Naive thymus-derived CD4-positive, alpha-beta T cell (primary cell): ENCODE measurements at places on chromosomes 2 and 18. TPM values are rescaled to one million over a fixed set of nuclear protein-coding genes. Genes with fewer than 3 reads are reported as not detected.

GRCh38 chr2:112821682-112822081 is 14.9 kb downstream of the IL1B start:
- no peaks in the 10 kb centered on the region for H3K27me3 ChIP-seq
- no peak for DNase-seq
- H3K4me3 ChIP-seq, result no peak overlapping the region
- H3K4me1 ChIP-seq, result no peaks in the 10 kb centered on the region

- H3K4me3 ChIP-seq, result no peak overlapping the region
- no peaks in the 10 kb centered on the region for H3K4me1 ChIP-seq
- no peaks in the 10 kb centered on the region for H3K36me3 ChIP-seq
- DNase-seq, result no peak
- H3K27ac ChIP-seq, result no peak overlapping the region
Measured at GRCh38 chr2:128466376-128466775, 147.7 kb upstream of the HS6ST1 start.

GRCh38 chr2:192500550-192501200 is 305.9 kb upstream of the TMEFF2 start:
- no peak overlapping the region for H3K27ac ChIP-seq
- DNase-seq, result peak; percentile 42
- H3K4me3 ChIP-seq, result no peak overlapping the region
- H3K36me3 ChIP-seq, result no peaks in the 10 kb centered on the region
- no peaks in the 10 kb centered on the region for H3K27me3 ChIP-seq

GRCh38 chr2:239275044-239275685 is 125.7 kb downstream of the HDAC4 start:
- H3K4me1 ChIP-seq, result peaks cover 32% of the 10 kb centered on the region
- peak overlapping the region; percentile 19 for H3K27ac ChIP-seq
- H3K4me3 ChIP-seq, result peak overlapping the region; percentile 35
- DNase-seq, result peak; percentile 78
- no peaks in the 10 kb centered on the region for H3K27me3 ChIP-seq

DNA sequence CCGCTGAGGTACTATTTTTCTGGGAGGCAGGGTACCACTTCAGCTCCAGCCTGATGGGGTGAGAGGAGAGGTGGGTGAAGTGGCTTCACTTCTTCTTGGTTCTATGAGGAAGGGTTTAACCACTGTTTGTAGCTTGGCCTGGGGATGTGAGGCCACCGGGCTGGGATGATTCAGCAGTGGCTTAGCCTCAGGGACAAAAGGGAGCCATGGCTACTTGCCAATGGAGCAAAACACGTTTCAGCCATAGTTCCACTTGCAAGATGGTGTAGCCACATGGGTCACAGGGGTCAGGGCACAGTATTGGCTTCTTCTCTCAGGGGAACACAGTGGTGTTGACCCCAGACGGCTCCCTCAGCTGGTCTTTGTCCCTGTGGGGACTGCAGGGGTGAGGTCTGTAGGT is 14.9 kb downstream of the ZDBF2 start:
- H3K27ac ChIP-seq, result no peak overlapping the region
- H3K4me3 ChIP-seq, result no peak overlapping the region
- H3K36me3 ChIP-seq, result no peaks in the 10 kb centered on the region

- H3K4me1 ChIP-seq, result no peaks in the 10 kb centered on the region
- H3K27me3 ChIP-seq, result no peaks in the 10 kb centered on the region
- H3K27ac ChIP-seq, result no peak overlapping the region
- no peak overlapping the region for H3K4me3 ChIP-seq
- DNase-seq, result no peak
Measured at GRCh38 chr2:154307007-154307406, 391.5 kb upstream of the KCNJ3 start.

GRCh38 chr2:128500138-128500800 is 181.6 kb upstream of the HS6ST1 start:
- no peaks in the 10 kb centered on the region for H3K27me3 ChIP-seq
- DNase-seq, result no peak
- H3K4me1 ChIP-seq, result no peaks in the 10 kb centered on the region
- no peak overlapping the region for H3K27ac ChIP-seq
- no peaks in the 10 kb centered on the region for H3K36me3 ChIP-seq
- no peak overlapping the region for H3K4me3 ChIP-seq

GRCh38 chr2:153953761-153954160 is 82.0 kb downstream of the GALNT13 start:
- no peak overlapping the region for H3K4me3 ChIP-seq
- no peaks in the 10 kb centered on the region for H3K36me3 ChIP-seq
- H3K27ac ChIP-seq, result no peak overlapping the region
- no peak for DNase-seq

GRCh38 chr2:107737756-107738155 is 88.9 kb upstream of the RGPD4 start:
- H3K27me3 ChIP-seq, result no peaks in the 10 kb centered on the region
- H3K27ac ChIP-seq, result no peak overlapping the region
- no peak overlapping the region for H3K4me3 ChIP-seq
- no peaks in the 10 kb centered on the region for H3K36me3 ChIP-seq

- no peaks in the 10 kb centered on the region for H3K36me3 ChIP-seq
- no peaks in the 10 kb centered on the region for H3K27me3 ChIP-seq
- no peak overlapping the region for H3K27ac ChIP-seq
- H3K4me3 ChIP-seq, result no peak overlapping the region
- no peaks in the 10 kb centered on the region for H3K4me1 ChIP-seq
Measured at GRCh38 chr2:35365859-35366258, 989.7 kb upstream of the CRIM1 start.

- H3K27ac ChIP-seq, result no peak overlapping the region
- H3K4me1 ChIP-seq, result no peaks in the 10 kb centered on the region
- H3K27me3 ChIP-seq, result no peaks in the 10 kb centered on the region
- H3K36me3 ChIP-seq, result no peaks in the 10 kb centered on the region
- no peak for DNase-seq
- no peak overlapping the region for H3K4me3 ChIP-seq
Measured at GRCh38 chr2:184032983-184033382, 565.3 kb upstream of the ZNF804A start.

- no peak for DNase-seq
- H3K4me3 ChIP-seq, result no peak overlapping the region
- no peaks in the 10 kb centered on the region for H3K27me3 ChIP-seq
- H3K4me1 ChIP-seq, result no peaks in the 10 kb centered on the region
Measured at GRCh38 chr2:48551548-48551947, 21.6 kb downstream of the STON1 start.

DNA sequence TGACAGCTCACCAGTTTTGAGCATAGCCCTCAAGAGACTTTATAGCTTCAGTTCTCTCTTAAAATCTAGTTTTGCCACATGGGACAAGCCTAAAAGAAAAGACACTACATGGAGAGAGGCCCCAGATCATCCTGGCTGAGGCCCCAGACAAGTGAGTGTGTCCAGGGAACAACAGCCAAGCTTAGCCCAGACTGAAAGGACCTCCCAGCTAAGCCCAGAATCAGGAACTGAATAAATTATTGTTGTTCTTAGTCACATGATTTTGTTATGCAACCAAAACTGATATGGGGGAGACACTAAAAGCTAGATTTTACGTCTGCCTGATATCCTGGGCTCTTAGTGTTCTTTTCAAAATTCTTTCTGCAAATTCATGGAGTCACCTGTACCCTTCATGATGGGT is 29.3 kb upstream of the LBH start:
- H3K4me1 ChIP-seq, result peaks cover 5% of the 10 kb centered on the region
- H3K27ac ChIP-seq, result no peak overlapping the region
- no peaks in the 10 kb centered on the region for H3K27me3 ChIP-seq
- H3K36me3 ChIP-seq, result no peaks in the 10 kb centered on the region
- no peak for DNase-seq

- no peak overlapping the region for H3K27ac ChIP-seq
- H3K4me3 ChIP-seq, result no peak overlapping the region
- no peaks in the 10 kb centered on the region for H3K27me3 ChIP-seq
- H3K36me3 ChIP-seq, result no peaks in the 10 kb centered on the region
Measured at GRCh38 chr18:11674119-11674518, 14.9 kb upstream of the GNAL start.

DNA sequence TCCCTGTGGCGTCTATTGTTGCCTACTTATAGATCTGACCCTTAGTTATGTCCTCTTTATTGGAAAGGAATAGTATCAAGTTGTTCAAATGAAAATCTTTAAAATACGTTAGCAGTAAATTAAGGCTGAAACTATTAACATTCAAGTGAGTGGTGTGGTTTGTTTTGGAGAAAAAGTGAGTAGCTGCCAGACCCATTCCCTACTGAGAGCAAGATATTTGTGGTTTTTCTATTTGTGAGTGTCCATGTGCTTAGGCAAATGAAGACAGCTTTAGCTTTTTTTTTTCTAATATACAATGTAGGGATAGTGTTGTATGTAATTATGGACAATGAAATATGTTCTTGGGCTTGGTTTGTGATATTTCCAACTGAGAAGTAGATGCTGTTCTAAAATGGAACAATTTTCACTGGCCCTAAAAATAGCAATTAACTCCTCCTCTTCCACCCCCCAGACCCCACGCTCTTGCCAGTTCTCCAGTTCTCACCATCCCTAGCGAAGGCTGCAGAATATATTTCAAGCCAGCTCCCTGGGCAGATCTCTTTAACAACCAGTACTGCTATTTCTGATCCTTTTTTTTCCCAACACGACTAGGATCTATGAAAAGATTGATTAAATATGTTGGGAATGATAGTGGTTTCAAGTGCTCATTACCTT is 83.1 kb downstream of the CCDC85A start:
- H3K27ac ChIP-seq, result no peak overlapping the region
- no peaks in the 10 kb centered on the region for H3K4me1 ChIP-seq
- no peak overlapping the region for H3K4me3 ChIP-seq
- no peaks in the 10 kb centered on the region for H3K27me3 ChIP-seq

- H3K36me3 ChIP-seq, result peaks cover 5% of the 10 kb centered on the region
- DNase-seq, result no peak
- no peaks in the 10 kb centered on the region for H3K27me3 ChIP-seq
- H3K4me3 ChIP-seq, result no peak overlapping the region
- H3K27ac ChIP-seq, result no peak overlapping the region
Measured at GRCh38 chr2:143513081-143513480, 383.9 kb downstream of the ARHGAP15 start.

DNA sequence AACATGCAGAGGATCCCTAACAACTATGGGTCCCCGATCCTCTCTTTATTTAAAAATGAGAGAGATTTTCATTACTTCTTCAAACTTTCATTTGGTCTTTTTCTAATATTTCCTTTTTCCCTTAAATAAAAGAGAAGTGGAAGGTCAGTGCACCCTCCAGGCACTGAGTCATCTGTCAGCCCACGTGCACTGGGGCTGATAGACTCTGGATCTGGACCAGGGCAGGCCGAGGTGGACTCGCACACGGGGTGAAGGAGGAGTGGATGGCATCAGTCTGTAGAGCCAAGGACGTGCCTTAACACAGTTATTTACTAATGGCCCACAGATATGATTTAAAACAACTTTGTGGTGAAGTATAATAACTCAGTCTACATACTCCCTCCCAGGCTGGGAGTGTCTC is 214.4 kb upstream of the TMEM200C start:
- H3K27ac ChIP-seq, result no peak overlapping the region
- no peaks in the 10 kb centered on the region for H3K27me3 ChIP-seq
- H3K36me3 ChIP-seq, result no peaks in the 10 kb centered on the region
- H3K4me3 ChIP-seq, result no peak overlapping the region
- H3K4me1 ChIP-seq, result no peaks in the 10 kb centered on the region

GRCh38 chr2:160384791-160385190 is 108.8 kb downstream of the RBMS1 start:
- no peak overlapping the region for H3K27ac ChIP-seq
- DNase-seq, result no peak
- H3K4me1 ChIP-seq, result peaks cover 63% of the 10 kb centered on the region
- no peak overlapping the region for H3K4me3 ChIP-seq
- H3K36me3 ChIP-seq, result no peaks in the 10 kb centered on the region

DNA sequence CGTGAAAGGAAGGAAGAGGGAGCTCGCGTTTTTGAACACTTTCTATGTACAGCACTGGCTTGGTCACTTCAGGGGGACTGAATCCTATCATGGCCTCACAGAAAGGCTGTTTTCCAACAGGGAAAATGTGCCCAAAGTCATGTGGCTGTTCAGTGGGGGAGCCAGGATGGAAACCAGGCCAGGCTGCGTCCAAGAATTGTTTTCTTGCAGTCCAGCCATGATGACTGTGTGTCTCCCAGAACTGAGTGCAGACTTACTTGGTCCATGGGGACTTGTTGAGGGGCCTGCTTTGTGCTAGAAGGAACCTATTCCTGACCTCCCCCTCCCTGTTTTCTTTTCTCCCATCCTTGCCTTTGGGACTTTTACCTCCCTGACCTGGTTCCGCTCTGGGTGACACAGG is 46.9 kb downstream of the EMILIN2 start:
- H3K27me3 ChIP-seq, result no peaks in the 10 kb centered on the region
- peaks cover 19% of the 10 kb centered on the region for H3K4me1 ChIP-seq
- no peaks in the 10 kb centered on the region for H3K36me3 ChIP-seq
- H3K27ac ChIP-seq, result no peak overlapping the region
- no peak for DNase-seq

GRCh38 chr2:73985308-73986084 is 786 bp downstream of the TET3 start:
- no peaks in the 10 kb centered on the region for H3K27me3 ChIP-seq
- H3K36me3 ChIP-seq, result peaks cover 4% of the 10 kb centered on the region
- H3K4me1 ChIP-seq, result peaks cover 63% of the 10 kb centered on the region
- peak; percentile 43 for DNase-seq

DNA sequence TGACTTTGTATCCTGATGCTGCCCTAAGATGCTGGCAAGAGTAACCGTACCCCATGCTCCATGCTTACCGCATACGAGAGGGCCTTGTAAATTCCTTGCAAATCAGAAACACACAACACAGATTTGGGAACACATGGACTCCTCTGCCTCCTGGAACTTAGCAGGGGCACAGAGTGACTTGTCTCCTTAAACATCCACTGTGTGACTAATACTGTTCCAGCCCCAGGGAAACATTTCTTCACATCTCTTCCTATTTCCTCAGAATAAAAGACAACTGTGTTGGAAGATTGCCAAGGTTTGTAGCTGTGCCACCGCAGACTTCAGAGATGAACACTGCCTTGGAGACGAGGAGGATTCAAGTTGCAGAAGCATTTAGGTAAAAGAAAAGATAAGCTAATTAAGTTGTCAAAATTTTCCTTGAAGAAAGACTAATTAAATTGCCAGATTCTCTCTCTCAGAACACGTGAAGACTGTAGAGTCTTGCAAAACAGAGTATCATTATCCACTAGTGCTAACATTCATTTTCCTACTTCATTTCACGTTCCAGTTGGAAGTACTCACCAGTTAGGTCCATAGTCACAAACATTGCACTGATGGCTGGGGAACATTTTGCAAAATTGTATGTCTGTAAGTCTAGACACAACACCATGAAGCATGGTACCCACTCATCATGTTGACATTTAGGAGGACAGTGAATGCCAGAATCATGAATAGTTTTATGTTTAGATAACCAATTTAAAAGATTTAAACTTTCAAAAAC is 188.8 kb downstream of the TSN start:
- no peaks in the 10 kb centered on the region for H3K4me1 ChIP-seq
- DNase-seq, result no peak
- no peaks in the 10 kb centered on the region for H3K27me3 ChIP-seq
- no peak overlapping the region for H3K4me3 ChIP-seq

Gene FLACC1
- total RNA-seq, result 6.2 TPM

Gene GRP
- total RNA-seq, result not detected in 2 replicates

Gene UGT1A10
- not detected for total RNA-seq

Gene CIB4
- not detected for total RNA-seq

Gene SLC40A1
- 36.1 TPM for total RNA-seq

Gene CHN1
- total RNA-seq, result 1.4 TPM in 2 replicates

Gene PLEKHA3
- 33.7 TPM for total RNA-seq

Gene RASGRP3
- 14.2 TPM for total RNA-seq

Gene AQP12A
- not detected in 2 replicates for total RNA-seq
